ENCODE measurements at places on chromosomes 2 and 18.
A peak's percentile ranks its signal among the peaks of the same experiment; 100 is the strongest.

DNA sequence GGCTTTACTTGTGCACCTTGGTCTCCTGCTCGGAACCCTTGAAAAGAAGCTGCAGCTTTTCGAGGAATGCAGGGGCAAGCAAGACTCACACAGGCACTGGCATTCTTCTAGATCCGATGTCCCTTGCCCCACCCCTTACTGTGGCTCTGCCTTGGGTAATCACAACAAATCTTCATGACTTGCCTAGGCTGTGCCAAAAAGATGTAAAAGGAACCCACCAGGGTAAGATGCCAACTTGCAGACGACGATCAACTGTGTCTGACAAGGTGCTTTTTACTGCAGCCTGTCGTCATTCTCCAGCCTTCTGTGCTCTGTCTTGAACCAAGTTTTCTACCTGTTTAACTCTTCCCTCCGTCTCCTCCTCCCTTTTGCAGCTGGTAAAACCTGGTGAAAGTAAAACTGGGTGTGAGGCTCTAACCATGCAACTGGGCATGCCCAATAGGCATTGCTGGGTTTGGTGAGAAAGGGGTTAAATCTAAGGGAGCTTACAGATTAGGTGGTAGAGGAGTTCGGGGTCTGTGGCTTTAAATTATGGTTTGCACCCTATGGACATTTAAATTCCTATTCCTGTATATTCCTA lies 909 bp upstream of the NRXN1 start:
- DNase-seq, result no peak

- no peak for DNase-seq
Observed at GRCh38 chr2:172047566-172048507, 37.5 kb upstream of the DLX1 start.

DNA sequence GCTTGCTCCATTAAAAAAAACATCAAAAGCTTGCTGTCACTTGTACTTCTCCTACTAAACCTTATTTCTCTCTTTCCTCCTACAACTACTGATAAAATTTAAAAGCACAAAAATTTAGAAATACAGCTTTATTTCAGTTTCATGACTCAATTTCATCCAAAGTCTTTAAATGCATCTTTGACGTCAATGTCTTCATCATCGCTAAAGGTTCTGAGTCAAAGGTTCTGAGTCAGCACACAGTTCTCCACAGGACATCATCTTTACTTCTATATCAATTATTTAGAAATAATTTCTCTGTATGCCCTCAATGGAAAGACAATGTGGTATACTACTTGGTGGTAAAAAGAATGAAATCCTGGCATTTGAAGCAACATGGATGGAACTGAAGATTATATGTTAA lies 163.9 kb upstream of the DNMT3A start:
- DNase-seq, result no peak

DNA sequence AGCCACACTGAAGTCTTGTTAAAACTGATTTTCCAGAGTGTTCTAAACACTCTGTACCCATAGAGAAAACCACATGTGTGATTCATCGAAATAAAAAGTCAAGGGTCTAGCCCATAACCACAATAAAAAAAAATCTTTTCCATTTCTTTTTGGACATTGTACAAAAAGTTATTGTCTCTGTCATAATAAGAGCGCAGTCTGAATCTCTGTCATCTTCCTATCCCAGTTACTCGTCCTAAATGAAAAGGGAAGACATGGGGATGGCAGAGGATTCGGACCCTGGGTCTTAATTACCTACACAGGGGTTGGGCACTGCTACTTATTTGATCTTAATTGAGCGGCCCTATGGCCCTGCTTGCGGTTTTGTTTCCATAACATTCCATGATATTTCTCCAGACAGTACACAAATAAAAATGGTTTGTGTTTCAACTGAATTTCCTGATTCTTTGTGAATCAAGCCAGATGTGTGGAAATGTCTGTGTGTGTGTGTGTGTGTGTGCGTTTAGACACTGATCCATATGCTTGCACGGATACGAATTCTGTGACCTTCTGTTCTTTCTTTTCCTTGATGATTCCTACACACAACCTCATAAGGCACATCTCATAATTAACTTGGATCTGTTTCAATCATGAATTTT lies 133.4 kb upstream of the SPATS2L start:
- DNase-seq, result no peak

- DNase-seq, result peak; percentile 41
Observed at GRCh38 chr2:73175663-73176204, 26.6 kb upstream of the NOTO start.

DNA sequence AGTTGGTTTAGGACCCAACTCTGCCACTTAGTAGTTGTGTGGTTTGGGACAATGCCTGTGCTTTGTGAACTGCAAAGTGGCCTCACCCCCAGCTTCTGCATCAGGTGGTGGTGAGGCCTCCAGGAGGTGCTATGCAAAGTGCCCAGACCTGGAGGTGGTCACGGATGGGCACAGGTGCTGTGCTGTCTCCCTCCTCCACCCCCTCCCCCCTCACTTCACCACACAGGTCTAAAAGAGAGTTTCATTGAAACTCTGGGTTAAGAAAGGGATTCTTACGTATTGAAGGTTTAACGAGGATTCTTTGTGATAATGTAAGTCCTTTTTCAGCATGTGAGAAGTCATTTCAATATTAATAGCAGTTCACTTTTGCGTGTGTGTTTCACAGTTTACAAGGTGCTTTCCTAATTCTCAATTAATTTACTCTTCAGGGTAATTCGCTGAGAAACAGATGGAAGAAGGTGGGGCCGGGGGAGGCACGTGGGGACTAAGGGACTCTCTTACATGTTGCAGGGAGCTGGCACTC lies 369.9 kb downstream of the LPIN1 start:
- DNase-seq, result no peak

GRCh38 chr2:28496781-28497180 lies 921 bp downstream of the PLB1 start:
- DNase-seq, result no peak

GRCh38 chr2:33673937-33674336 lies 74.8 kb upstream of the FAM98A start:
- no peak for DNase-seq

- DNase-seq, result no peak
Observed at GRCh38 chr2:144522897-144523595, 3.1 kb upstream of the ZEB2 start.

GRCh38 chr18:79102886-79103285 lies 33.7 kb downstream of the ATP9B start:
- DNase-seq, result no peak

- no peak for DNase-seq
Observed at GRCh38 chr2:85644909-85645308, 23.1 kb downstream of the SFTPB start.

GRCh38 chr2:192725991-192726390 lies 531.3 kb upstream of the TMEFF2 start:
- DNase-seq, result no peak

DNA sequence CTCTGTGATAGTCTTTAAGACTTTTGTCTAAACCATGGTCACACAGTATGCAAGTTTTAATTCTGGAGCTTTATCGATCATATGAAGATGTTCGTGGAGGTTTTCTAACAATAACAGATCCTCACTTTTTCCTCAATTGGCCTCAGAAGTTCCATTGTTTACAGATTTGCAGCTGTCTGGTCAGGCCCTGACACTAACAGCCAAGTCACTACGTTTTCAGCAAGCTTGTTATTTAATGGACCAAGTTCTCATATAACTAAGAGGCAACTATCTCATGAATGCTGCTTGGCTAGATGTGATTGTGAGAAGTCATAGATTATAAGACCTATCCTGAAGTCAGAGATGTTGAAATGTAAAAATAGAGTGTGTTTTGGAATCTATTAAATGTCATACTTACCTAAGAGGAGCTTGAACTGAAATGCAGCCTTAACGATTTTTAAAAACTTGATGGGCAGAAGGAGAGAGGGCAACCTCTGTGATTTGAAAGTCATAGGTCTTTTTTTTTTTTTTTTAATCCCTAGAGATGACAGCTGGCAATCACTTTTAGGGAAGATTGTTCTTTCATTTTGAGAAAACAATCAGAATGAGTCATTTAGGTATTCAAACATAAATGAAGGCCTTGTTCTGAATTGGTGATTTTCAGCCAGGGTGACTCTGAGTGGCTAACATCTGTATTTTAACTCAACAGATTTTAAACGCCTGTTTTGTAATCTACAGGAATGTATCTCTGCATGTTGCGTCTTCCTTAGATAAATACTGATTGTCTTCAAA lies 48.4 kb upstream of the NEMP2 start:
- DNase-seq, result no peak

GRCh38 chr2:118102433-118103082 lies 14.3 kb downstream of the INSIG2 start:
- no peak for DNase-seq

- no peak for DNase-seq
Observed at GRCh38 chr2:42957109-42957860, 164.9 kb upstream of the HAAO start.

GRCh38 chr2:70830366-70830765 lies 5.2 kb downstream of the CD207 start:
- no peak for DNase-seq

GRCh38 chr18:32450026-32450691 lies 20.5 kb downstream of the GAREM1 start:
- DNase-seq, result no peak

DNA sequence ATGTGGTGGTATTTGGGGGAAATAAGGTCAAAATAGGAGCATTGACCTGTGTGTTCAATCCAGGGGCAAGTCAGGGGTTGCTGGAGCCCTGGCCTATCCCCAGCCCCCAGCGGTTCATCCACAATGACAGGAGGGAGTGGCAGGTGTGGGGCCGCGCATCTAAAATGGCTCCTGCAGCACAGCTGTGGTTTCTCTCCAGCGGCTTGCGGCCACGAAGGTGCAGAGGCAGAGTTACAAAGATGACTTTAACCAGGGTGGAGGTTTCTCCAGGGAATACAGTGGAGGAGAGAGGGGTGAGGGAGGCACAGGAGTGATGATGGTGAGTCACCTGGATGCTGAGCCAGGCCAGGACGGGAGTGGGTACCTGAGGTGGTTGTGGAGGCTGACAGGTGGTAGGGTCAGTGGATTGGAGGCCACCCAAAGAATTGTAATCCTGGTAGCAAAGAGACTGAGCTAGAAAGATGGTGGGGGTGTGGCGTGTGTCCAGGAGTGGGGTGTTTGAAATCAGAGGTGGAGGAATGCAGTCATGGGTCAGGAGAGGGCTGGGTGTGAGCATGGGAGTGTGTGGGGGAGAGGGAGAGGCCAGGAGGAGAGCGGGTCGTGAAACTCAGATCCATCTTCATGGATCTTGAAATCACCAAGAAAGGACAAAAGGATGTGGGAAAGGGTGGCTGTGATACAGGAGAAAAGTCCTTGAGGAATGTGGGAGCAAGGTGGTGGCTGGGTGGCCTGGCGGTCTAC lies 83.2 kb downstream of the CTIF start:
- DNase-seq, result no peak

DNA sequence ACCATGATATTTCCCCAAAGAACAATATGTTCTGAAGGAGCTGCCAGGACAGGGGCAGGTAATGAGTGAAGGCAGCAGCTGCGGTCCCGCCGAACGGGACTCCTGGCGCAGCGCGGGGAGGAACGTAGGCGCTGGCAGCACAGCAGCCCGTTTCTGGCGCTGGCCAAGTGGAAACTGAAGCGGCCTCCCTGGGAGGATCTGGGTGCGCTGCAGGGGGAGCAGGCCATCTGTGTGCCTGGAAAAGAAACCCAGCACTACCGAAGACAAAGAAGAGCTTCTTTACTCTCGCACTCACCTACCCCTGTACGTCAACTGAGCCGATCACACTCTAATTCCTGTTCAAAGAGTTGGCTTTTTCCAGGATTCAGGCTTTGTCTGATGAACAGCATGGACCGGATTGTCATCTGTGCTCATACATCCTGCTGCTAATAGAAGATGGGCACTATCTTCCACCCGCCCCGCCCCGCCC lies 11.8 kb downstream of the G6PC2 start:
- DNase-seq, result no peak

- DNase-seq, result no peak
Observed at GRCh38 chr2:16035747-16036745, 95.7 kb downstream of the MYCN start.

DNA sequence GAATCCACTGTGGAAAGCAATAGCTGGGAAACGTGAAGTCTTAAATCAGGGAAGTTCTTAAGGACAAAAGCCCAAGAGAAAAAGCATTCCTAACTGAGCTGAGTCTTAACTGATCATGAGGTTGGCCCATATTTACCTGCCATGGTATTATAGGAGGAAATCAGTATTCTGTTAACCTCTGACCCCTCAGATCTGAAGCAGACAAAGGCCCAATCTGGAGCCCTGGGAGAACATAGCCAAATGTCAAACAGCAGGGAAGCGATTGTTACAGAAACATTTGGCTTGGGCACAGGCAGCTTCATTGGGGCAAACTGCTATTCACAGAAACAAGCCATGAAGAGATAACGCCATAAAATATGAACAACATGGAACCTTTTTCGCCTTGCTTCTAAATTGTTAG lies 18.8 kb downstream of the EPHA4 start:
- DNase-seq, result no peak

DNA sequence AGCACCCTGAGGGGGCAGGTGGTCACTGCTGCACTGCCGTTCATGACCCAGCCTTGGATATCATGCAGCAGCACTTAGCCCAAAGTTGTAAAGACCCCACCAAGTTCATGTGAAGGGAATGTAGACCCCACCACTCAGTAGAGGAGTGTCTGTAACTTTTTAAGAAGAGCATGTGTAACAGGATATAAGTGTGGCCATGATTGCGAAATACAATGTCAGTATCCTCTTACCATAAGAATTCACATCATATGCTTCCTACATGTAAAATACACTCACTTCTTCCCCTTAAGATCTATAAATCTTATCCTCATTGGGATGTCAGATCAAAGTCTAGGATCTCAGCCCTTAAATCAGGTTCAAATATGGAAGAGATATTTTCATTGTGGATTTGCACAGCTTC lies 276.9 kb downstream of the PTPRM start:
- no peak for DNase-seq

DNA sequence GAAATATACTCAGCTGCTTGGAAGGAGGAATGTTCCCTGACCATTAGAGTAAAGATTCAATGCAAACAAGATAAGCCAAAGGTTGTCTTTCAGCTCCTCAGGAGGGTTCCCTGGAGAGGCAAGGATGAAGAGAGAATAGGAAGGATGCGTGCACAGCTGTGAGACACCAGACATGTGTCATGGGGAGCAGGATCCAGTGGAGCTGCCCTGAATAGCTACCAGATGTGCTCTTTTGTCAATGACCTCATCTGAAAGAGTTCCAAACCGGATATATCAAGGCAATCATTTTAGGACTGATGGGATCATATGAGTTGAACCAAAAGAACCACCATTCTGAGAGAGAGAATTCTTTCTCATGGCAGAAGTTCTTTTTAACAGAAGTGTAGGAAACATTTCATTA lies 490.6 kb downstream of the IRS1 start:
- no peak for DNase-seq
